NCI-H187 treated with DMSO at 0.1 percent for 48 hours (cell line): ENCODE measurements at places on chromosomes 13 and 19.

DNA sequence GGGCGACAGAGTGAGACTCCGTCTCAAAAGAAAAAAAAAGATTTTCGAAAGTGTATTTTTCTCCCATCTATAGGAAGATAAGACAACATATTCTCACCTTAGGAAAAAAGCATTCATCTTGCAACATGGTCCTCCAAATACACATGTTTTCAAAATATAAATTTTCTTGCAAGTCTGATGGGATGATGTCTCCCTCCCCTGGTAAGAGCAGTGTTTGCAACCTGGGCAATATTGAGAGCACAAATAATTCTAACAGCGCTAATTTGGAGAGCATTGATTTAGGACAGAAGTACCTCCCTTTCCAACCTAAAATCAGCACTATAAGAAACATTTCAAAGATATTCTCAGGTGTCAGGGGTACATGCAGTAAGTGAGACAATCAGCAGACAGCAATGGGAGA, 61.0 kb upstream of the SHISA2 start:
- no peak for DNase-seq

DNA sequence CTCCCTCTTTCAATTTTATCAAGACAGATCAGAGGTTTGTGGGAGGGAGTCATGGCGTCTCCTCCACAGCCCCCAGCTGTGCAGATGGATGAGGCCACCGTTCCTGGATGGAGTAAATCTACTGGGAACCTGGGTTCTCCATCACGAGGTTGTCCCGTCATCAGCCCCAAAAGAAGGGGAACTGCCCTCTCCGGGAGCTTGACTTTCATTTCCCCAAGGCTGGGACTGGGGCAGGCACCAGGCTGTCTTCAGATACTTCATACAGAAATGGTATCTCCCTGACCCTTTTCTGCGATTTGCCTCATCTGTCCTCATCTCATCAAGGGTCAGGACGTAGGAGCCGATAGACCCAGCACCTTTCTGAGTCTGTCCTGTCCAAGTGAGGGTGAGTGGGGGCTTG, 9.8 kb downstream of the LILRB2 start:
- DNase-seq: no peak

DNA sequence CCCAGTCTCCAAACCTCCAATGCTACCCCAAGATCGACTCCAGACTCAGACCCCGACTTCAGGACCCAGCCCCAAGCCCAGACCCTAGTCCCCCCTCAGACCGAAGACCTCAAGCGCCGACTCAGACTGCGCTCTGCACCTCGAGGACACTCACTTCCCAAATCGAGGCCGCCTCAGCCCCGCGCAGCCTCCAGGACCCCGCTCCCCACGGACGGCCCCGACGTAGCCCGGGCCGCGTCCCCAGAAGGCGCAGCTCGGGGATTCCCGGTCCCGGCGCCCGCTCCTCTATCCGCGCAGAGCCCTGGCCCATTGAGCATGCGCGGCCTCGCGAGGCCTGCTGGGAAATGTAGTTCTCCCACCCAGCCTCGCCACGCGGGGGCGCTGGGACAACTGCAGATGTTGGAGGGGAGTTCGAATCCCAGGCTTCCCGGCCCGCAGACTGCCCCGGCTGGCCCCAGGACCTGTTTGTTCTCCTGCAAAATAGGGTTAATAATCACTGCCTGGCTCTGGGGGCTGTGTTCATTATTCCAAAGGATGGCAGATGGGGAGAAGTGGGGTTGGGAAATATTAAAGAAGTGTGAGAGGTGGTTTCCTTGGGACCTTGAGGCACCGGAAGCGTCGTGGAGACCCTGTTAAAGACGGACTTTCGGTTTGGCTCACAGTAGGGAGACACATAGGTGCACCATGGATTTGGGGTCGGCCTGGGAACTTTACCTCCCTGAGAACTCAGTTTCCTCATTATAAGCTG, at the start of gene APBA3:
TSS of gene APBA3 (minus strand) at position 311 of the 748 bp plus-strand sequence. CDS start 1,428 bp downstream, outside the sequence.
- DNase-seq: peak; percentile 13

GRCh38 chr13:99864627-99864990, 107.0 kb downstream of the ZIC5 start:
- no peak for DNase-seq
